ENCODE measurements at places on chromosomes 7 and 10.
A peak's percentile ranks its signal among the peaks of the same experiment; 100 is the strongest.

DNA sequence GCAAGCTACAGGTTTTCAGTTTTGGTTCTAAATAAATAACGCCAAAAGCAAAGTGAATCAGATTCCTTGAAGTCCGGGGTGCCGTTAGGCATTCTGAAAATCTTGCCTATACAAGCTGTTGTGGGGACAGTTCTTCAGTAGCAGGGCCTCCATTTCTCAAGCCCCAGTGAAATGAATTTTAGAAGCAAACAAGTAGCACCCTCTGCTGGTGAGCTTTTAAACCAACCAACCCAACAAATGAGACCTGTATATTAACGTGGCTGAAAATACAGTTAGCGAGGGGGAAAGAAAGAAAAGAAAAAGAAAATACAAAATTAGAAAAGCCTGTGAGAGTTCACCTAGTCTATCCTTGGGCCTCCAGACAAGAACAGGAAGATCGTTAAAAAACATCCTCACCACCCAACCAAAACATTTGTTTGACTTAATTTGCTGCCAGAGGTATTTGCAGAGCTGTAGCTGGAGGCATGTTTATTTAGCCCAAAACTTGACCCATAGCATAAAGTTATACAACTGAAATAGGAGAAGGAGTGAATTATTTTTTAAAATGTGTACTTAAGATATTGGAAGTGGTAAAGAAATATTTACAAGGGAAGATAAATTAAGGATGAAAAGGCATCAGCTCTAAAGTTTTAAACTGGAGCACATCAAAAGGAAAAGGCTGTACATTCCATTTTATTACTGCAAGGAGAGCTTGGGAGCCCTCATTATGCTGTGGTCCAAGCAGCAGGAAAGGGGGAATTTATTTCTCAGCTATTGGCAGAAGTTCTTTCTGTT lies 98.9 kb downstream of the DYNC1I1 start:
- DNase-seq: peak; percentile 18

DNA sequence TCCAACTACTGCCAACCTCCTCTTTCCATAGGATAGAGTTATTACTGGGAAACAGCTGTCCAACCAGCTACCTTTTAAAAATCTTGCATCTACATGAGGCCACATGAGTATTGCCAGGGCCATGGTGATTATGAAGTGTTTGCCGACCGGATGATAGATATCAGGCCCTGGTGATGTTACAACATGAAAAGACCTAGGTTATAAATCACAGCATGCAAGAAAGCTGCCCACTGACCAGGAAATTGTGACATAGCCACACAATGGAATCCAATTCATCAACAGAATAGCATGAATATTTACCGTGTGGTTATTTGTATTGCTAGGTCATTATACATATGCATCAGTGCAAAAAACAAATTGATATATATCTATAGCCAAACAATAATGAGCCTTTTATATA lies 517.0 kb downstream of the INHBA start:
- no peak for DNase-seq

GRCh38 chr10:66835400-66835799 lies 90.4 kb upstream of the LRRTM3 start:
- peak; percentile 9 for DNase-seq

- no peak for DNase-seq
These were observed 59.0 kb downstream of the VSTM4 start for GRCh38 chr10:49056356-49056755.

- no peak for DNase-seq
These were observed 409.0 kb downstream of the CDC14C start for GRCh38 chr7:49333180-49333881.

GRCh38 chr10:109624939-109625338 lies 298.4 kb downstream of the XPNPEP1 start:
- DNase-seq: no peak

DNA sequence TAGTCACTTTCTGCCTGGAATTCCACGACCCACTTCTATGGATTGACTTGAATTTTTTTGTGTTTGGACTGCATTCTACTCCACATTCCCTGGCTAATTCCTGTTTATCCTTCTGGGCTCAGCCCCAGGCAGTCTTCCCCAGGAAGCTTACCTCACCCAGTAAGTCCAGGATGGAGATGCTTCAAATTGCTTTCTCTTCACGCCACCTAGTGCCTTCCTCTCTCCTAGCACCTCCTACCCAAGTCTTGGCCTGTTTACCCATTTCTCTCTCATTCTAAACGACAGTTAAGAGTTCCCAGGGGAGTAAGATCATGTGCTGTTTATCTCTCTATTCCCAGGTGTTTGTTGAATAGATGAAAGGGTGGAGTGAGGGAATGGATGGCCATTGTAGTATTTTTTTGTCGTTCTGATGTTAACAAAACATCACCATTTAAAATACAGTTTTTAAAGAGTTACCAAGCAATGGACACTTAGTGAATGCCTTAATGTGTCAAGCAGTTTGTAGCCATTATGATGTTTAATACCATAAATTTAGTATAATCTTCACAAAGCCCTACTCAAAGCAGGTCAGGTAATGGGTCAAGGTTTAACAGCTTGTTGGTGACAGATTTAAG lies 45.5 kb upstream of the TARP start:
- peak; percentile 36 for DNase-seq

DNA sequence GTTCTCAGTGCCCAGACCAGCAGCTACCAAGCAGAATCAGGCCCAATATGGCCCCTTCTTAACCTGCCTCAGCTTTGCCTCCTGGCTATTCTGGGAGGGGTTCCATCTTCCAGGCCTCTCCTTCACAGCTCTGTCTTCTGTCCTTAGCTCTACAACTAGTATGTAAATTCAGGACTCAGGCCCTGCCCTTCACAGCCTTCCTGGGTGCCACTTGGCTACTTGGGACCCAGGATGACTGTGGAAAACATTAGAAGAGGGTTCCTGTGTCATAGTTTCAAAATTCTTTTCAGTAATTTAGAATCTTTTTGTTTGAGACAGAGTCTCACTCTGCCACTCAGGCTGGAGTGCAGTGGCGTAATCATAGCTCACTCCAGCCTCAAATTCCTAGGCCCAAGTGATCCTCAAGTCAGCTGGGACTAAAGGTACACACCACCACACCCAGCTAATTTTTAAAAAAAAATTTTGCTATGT lies 33.2 kb upstream of the PAPSS2 start:
- DNase-seq: no peak

DNA sequence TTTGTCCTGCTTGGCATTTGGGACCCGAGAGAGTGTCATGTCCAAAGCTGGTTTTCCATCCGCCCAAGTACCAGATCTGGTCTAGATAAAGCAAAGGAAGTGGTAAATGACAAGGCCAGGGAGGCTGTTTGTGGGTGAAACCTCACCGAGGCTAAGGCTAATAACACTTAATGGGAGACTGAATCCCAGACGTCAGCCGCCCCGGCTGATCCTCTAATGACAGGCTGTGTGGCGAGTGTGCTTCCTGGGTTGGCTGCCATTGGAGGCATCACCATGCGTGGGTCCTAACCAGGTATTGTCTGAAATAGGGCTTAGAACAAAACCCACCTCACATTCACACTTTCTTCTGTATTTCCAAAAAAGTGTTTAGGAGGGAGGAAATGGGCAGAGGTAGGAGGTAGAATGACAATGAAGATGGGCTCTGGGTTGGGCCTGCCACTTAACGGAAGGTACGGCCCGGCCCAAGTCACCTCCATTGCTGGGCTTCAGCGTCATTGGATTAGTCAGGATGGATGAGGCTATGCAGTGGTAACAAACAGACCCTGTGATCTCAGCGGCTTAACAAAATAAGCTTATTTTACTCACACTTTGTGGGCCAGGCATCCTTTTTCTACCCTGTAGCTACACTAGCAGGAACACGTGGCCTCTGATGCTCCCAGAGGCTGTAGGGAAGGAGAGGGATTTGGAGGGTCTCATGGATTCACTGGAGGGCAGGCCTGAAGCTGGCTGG lies 59.7 kb downstream of the PROSER2 start:
- DNase-seq: no peak

GRCh38 chr10:94115725-94116124 lies 122.0 kb downstream of the PLCE1 start:
- DNase-seq: no peak

- peak; percentile 23 for DNase-seq
These were observed 56.9 kb downstream of the XPNPEP1 start for GRCh38 chr10:109866168-109866994.

GRCh38 chr7:73971704-73972341 lies 56.1 kb upstream of the ELN start:
- no peak for DNase-seq

GRCh38 chr7:16636555-16637101 lies 8.9 kb downstream of the ANKMY2 start:
- DNase-seq: no peak

DNA sequence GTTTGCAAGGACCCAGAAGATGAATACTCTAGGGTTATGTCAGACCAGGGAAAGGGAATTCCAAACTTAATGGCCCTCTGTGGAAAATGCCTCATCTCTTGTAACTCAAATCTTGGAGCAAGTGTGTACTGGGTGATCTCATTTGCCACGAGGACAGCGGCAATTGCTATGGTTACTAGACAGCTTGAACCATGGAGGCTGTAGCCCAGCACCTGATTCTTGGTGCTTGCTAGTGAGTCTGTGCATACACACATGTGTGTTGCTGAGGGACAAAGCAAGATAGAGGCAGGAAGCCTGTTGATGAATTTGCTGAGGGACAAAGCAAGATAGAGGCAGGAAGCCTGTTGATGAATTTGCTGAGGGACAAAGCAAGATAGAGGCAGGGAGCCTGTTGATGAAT lies 58.6 kb upstream of the FEZF1 start:
- DNase-seq: no peak

- no peak for DNase-seq
These were observed 130.3 kb downstream of the PKD1L1 start for GRCh38 chr7:47817917-47818316.

DNA sequence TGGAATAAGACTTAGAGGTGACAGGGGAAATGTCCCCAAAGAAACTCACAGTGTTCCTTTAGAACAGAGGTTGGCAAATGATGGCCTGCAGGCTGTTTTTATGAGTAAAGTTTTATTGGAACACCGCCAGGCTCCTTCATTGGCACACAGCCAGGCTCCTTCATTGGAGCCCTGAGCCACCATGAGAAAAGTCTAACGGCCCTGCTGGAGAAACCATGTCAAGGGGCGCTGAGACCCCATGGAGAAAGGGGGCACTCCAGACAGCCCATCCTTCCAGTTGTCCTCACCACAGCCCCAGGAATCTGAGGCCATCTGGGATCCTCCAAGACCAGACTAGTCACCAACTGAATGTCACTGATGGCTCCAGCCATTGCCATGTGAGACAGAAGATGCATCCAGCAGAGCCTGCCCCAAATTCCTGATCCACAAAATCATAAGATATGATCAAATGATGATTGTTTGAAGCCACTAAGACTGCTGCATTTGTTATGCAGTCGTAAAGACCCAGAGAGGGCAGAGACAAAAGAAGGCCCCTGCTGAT lies 88.2 kb upstream of the GPR26 start:
- DNase-seq: no peak

DNA sequence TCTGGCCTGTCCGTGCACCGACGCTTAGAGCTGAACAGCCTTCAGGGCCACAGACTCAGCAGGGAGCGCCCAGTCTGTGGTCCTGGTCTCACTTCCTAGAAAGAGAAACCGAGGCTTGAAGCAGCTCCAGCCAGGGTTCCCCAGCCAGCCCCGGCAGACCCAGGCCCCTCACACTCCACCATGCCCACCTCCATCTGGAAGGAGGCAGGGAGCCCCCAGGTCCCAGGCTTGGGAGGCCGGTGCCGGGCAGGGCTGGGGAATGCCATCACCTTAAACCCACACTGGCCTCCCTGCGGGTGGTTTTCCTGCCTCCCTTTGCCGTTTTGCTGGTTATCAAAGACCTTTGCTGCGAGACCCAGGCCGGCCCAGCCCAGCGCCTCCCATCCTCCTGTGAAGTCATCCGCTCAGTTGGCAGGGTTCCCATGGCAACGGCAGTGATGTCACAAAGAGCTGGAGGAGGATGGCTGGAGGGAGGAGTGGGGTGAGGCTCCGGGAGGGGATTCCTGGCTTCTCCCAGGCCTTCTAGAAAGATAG lies 24.0 kb downstream of the ELFN1 start:
- peak; percentile 9 for DNase-seq

- DNase-seq: no peak
These were observed 80.8 kb upstream of the NPVF start for GRCh38 chr7:25308906-25309705.

DNA sequence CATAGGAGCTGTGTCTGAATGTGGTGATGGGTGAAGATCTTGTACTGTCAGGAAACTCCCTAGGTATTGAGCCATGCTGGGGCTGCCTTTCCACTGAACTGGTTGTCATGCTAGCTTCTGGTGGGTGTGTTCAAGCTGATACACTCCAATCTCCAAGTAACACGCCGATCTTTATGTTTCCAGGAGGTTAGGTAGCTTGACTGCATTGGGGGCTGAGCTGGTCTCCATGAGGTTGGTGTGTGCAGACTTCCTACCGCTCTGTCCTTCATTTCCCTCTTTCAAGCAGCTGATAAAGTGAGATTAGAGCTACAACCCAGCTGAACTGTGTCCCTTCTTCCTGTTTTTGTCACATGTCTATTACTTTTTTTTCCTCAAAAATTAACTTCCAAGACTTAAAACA lies 265.5 kb downstream of the ANKRD30A start:
- DNase-seq: no peak

GRCh38 chr10:132096863-132097478 lies 31.2 kb downstream of the JAKMIP3 start:
- no peak for DNase-seq

DNA sequence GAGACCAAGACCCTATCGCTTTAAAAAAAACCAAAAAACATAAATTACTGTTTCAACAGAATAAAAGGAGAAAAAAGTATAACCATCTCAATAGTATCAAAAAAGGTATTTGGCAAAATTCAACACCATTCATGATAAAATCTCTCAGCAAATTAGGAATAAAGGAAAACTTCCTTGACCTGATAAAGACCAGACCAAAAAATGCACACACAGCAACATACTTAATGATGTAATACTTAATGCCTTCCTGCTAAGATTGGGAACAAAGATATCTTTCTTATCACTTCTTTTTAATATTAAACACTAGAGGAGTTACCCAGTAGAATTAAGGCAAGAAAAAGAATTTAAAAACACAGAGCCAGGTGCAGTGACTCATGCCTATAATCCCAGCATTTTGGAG lies 79.3 kb downstream of the CNOT4 start:
- DNase-seq: no peak

DNA sequence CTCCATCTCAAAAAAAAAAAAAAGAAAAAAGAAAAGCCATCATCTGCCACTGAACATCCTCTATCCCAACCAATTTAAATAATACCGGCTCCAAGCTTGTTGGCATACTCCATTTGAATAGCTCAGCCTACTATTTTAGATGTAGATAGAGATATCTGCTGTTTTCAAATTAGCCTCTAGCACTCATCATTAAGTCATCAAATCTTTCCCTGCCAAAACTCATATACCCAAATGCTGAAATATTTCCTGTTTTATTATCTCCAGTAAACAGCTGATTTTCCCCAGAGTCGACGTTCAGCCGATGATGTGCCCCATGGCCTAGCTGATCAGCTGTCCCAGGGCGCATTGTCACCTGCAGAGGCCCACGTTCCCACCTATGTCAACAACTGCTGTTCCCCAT lies 34.5 kb upstream of the FRMD4A start:
- DNase-seq: no peak

GRCh38 chr10:28130267-28130666 lies 131.4 kb upstream of the ODAD2 start:
- no peak for DNase-seq

GRCh38 chr7:142443216-142444010 lies 185.6 kb upstream of the PRSS58 start:
- no peak for DNase-seq

GRCh38 chr7:114468844-114469243 lies 54.2 kb downstream of the FOXP2 start:
- DNase-seq: no peak

- no peak for DNase-seq
These were observed 50.8 kb downstream of the FAM53B start for GRCh38 chr10:124693396-124693795.

GRCh38 chr7:112025556-112025955 lies 180.6 kb downstream of the DOCK4 start:
- DNase-seq: no peak

All from body of pancreas (tissue), 4 donors.